ENCODE measurements at places on chromosomes 4 and X.

DNA sequence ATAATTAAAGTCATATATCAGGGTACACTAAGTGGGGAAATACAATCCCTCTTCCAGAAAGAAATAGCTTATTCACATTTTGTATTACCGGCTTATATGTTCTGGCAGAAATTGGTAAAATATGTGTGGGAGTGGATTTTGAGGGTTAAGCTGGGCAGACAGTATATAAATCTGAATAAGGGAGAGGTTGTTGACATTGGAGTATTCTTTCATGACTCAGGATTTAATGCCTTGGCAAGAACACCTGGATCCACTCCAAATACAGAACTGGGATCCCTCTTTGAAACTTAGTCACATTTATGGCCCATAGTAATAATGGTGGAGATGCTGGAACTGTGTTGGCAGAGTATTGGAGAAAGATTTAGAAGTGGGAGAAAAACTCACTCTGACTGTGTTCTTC is 54.3 kb upstream of the TET2 start:
- DNase-seq = no peak

DNA sequence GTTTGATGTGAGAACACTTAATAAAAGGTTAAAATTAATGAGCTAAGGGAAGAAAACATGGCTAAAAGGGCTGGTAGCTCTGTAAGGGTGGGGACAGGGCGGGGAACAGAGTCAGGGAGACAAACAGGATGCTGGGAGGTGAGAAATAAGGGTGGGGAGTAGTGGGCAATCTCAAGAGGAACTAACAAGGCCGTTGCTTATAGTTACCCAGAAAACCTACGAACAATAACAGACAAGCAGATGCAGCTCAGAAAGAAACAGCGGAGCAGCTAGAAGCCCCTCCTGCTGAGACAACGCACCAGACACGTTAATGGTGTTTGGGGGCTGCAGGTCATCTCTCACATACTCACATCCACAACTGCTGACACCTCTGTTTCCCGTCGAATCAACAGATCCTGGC is 9.7 kb upstream of the KLF3 start:
- DNase-seq = peak; percentile 82

GRCh38 chr4:1151541-1151940 is 20.8 kb downstream of the SPON2 start:
- no peak for DNase-seq

DNA sequence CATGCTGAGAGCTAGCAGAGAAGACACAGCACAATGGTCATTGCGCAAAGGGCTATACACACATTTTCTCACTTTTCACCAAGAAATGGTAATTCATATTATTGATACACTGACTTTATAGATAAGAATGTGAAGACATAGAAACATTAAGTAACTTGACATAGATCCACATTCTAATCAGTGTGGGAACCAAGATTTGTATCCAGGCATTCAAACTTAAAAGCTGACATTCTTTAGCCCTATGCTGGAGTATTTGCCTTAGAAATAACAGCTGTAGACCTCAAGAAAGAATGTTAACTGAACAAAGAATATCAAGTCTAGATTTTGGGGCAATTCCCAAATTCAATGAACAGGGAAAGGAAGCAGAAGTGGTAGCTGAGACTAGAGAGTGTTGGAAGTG is 384.8 kb downstream of the IL15 start:
- DNase-seq = no peak

DNA sequence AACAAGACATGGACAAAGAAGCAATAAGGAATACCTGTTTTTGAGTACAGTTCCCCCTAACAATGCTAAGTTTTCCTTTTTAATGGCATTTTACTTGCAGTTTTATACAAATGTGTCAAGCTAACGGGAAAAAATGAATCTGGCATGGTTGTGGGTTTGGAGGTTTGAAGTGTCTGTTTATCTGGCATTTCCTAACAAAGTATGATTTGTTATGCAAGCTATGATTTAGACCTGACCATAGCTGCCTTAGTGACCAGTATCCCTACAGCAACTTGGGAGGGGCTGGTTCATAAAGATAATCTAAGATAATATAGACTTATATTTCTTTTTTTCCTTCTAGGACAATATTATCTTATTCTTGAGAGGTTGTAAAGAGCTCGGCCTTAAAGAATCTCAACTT is 60.6 kb downstream of the LIMCH1 start:
- DNase-seq = no peak

GRCh38 chrX:130184857-130185256 is 13.1 kb downstream of the RAB33A start:
- DNase-seq = no peak

DNA sequence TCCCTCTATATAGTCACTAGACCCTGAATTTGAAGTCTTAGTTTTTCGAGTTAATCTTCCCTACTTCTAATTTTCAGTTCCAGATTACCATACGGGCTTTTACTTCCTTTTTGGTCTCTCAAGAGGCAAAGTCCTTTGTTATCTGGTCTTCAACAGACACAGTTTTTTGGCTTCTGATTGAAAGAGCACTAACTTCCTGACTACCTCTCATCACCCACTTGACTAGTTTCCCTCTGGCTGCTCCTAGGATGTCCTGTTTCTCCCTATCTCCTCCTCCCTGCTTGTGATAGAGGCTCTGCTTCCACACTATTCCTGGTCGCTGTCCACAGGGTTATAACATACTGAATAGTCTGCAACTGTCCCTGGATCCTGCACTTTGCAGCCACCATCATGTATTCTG is 16.7 kb upstream of the WDR44 start:
- DNase-seq = no peak

- no peak for DNase-seq
Measured at GRCh38 chrX:150436195-150436594, 73.1 kb downstream of the MAMLD1 start.

- no peak for DNase-seq
Measured at GRCh38 chr4:118032691-118033090, 1.6 kb upstream of the NDST3 start.

DNA sequence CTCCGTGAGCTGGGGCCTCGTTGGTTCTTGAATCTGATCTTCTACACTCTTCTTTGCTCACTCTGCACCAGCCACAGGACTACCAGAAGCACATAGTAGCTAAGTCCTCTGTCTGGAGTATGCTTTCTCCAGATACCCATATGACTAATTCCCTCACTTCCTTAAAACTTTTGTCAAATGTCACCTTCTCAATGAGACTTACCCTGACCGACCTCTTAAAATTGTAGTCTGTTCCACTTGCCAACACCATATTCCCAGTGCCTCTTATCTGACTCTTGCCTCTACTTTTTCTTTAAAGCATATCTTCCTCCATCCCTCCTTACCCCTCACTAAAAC is 10.0 kb downstream of the PARM1 start:
- DNase-seq = no peak

- no peak for DNase-seq
Measured at GRCh38 chrX:101357166-101357795, 8.7 kb upstream of the TIMM8A start.

GRCh38 chr4:146004730-146005129 is 66.1 kb upstream of the ZNF827 start:
- DNase-seq = no peak

DNA sequence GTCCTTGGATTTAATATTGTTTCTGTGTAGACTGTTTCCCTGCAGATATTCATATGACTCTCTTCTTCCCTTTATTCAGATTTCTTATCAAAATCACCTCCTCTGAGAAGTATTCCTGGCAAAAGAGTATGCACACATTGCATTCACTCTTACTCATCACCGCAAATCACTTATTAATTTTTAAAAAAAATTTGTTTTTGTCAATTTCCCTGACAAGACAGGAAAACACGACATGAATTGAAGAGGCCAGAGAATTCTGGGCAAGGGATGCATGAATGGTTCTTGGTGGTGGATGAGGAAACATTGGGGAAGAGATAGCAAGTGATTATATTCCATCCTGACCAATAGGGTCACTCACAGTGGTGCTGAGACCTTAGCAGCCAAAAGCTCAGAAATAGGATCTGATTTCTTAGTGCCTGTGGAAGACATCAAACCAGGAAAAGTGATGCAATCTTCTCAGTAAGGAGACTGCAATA is 522.5 kb upstream of the AGA start:
- no peak for DNase-seq

- peak; percentile 17 for DNase-seq
Measured at GRCh38 chr4:80462621-80463091, 127.1 kb downstream of the CFAP299 start.

GRCh38 chr4:150501009-150501727 is 80.8 kb upstream of the MAB21L2 start:
- no peak for DNase-seq

- DNase-seq = no peak
Measured at GRCh38 chr4:2691952-2692435, 64.1 kb downstream of the TNIP2 start.

- DNase-seq = no peak
Measured at GRCh38 chr4:52840531-52841370, 21.4 kb upstream of the RASL11B start.

DNA sequence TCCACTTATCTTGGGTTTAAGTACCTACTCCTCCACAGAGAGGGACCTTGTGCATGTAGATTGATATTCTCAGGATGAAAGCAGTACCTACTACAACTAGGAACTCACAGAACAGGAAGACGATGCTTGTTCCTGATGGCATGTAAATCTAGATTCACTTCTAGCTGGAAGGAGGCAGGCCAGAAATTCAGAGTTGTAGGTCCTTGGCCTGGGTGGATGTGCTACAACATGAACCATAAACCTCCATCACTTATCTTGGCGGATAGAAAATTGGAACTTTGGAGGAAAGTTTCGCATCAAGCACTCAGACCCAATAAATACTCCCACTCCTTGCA is 9.3 kb upstream of the SMIM20 start:
- DNase-seq = no peak

DNA sequence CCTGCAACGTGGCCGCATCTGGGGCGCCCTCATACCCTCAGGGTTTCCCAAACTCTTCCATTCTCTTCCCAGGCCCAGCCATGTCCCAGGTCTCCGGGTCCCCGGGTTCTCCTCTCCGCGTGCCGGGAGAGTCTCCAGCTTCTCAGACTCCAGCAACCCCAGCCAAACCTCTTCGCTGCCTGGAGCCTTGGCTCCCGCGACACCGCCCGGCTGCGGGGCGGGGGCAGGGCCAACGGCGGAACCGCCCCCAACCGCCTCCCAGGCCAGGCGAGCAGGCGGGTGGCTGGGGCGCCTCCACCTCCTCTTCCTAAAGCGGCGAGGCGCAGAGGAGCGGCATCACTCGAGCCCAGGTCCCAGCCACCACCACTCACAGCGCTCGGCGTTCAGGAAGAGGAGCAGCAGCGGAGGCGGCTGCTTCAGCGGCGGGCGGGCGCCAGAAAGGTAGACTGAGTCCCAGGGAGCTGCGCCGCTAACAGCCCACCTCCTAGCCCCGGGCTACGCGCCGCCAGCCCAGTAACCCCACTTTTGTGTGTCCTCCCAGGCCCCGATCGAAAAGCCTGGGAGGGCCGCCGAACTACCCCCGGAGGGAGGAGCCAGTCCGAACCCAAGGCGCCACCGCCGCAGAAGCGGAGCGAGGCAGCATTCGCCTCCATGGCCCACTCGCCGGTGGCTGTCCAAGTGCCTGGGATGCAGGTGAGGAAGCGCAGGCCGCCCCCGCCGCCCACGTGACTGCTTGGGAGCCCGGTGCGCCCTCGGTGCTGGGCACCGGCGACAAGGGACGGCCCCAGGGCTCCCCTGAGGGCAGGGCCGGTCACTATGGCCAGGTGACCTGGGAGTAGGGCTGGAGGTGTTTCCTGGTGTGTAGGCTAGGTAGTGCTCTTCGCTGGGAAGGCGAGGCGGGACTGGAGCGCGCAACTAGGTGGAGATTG is at the start of gene STK26:
Gene STK26 (plus strand): TSS at position 336 of the 929 bp plus-strand sequence. CDS start 316 bp downstream, at position 652.
- peak; percentile 77 for DNase-seq

DNA sequence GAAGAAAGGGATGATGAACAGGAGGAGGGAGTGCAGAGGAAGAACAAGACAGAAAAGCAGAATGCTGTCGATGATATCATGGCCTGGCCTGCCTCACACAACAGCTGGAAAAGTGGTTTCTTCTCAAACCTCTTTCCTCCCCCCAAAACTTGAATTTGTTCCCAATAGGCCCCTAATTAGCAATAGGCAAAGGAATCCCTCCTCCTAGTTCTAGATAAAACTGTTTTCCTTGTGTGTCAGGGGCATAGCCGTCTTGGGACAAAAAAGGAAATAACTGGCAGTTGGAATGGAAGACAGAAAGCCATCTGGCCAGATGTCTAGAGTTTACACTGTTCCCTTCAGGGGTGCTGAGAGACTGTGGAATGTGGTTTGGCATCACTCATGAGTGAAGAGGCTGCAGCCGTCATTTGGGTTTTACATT is 177.8 kb upstream of the C1QTNF7 start:
- DNase-seq = no peak

GRCh38 chr4:82213485-82214417 is 160.0 kb downstream of the HNRNPD start:
- peak; percentile 51 for DNase-seq

DNA sequence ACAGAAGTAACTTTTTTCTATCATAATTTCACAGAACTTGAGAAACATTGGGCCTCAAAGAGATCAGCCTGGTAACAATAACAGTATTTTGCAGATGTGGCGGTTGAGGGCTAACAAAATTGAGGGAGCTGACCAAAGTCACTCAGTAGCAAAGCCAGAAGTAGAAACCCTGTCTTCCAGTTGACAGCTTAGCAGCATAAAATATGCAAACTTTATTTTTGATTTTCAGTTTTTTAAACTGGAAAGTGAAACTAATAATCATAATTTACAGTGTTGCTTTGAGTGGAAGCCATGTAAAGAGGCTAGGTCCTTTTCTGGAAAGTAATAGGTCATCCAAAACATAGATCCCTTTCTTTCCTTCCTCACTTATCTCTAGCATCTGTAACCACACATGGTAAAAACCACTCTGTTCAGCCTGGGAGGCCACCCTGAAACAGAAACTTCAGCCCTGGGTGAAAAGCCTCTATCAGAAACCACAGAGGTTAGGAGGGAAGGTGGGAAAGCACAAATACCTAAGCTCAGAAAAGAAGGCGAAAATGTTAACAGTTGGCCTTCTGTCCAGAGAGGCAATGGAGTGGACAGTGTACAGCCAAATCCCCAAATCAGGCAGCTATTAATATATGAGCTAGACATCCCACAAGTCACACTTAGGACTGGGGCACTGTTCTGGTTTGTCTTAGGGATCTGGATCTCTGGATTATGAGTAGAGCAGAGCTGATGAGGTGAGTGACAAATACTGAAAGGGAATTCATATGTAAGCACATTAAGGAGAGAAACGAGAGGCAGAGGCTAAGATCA is 61.1 kb upstream of the ARSJ start:
- peak; percentile 4 for DNase-seq
